ENCODE measurements at places on chromosomes 3 and 15.
A peak's percentile ranks its signal among the peaks of the same experiment; 100 is the strongest.

- no peak overlapping the region for H3K27ac ChIP-seq
- DNase-seq, result no peak
- no peaks in the 10 kb centered on the region for H3K36me3 ChIP-seq
- H3K4me1 ChIP-seq, result no peaks in the 10 kb centered on the region
- no peaks in the 10 kb centered on the region for H3K27me3 ChIP-seq
- no peak overlapping the region for H3K4me3 ChIP-seq
Measured at GRCh38 chr3:159813822-159814531, 174.7 kb upstream of the IL12A start.

DNA sequence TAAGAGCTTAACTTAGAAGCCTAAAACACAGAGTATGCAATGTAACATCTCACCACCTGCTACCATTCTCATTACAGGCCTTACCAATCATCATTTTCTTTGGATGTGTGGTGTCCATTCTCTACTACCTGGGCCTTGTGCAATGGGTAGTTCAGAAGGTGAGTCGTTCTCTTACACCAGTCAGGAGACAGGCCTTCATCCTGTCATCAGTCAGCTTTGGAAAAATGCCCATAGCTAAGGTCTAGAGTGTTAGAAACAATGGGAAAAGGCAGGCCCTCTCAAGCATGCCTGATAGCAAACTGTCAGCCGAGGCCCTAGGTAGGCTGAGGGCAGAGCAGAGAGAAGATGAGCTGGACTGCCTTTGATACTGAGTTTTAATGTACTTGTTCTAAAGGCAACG is 13.5 kb downstream of the SLC28A2 start:
- no peak for DNase-seq
- H3K27me3 ChIP-seq, result no peaks in the 10 kb centered on the region
- H3K27ac ChIP-seq, result no peak overlapping the region
- H3K4me3 ChIP-seq, result no peak overlapping the region
- H3K36me3 ChIP-seq, result no peaks in the 10 kb centered on the region

DNA sequence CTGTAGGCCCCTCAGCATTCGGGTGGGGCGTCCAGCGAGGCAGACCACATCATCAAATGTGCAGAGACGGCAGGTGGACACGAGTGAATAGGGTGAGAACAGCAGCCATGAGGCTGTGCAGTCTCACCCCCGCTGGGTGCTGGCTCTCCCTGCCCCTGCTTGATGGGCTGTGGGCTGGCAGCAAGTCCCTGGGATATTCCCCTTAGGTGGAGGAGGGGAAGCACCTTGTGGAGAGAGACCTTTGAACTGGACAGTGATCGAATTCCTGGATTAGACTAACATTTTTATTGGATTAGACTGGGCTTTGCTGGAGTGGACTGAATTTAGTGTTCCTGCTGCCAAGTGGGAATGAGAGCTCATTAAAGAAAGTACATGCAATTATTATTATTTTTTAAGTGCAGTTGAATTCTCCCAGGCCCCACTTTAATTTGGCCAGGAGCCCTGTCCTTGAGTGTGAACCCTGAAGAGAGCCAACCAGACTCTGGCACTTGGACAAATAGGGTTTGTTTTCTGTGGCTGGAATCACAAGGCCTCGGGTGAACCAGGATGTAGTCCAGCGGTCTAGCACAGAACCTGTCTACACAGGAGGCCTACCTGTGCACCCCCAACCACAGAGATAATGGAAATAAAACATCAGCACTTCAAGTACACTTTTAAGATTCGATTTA is 193.1 kb downstream of the ABHD5 start:
- H3K36me3 ChIP-seq, result no peaks in the 10 kb centered on the region
- H3K4me1 ChIP-seq, result peaks cover 13% of the 10 kb centered on the region
- peak overlapping the region; percentile 37 for H3K27ac ChIP-seq

GRCh38 chr3:195458316-195458717 is 15.5 kb upstream of the ACAP2 start:
- H3K27ac ChIP-seq, result no peak overlapping the region
- no peaks in the 10 kb centered on the region for H3K36me3 ChIP-seq
- no peak for DNase-seq
- H3K27me3 ChIP-seq, result no peaks in the 10 kb centered on the region
- H3K4me1 ChIP-seq, result no peaks in the 10 kb centered on the region

DNA sequence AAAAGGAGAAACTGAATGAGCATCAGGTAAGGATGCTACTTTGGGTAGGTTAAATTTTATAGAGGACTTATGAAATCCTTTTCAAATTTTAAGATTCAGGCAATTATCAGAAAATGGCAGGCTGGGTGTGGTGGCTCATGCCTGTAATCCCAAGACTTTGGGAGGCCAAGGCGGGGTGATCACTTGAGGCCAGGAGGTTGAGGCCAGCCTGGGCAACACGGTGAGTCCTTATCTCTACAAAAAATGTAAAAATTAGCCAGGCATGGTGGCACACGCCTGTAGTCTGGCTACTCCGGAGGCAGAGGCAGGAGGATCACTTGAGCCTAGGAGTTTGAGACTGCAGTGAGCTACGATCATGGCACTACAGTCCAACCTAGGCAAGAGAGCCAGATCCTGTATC is 23.1 kb downstream of the DCUN1D1 start:
- no peak overlapping the region for H3K27ac ChIP-seq
- DNase-seq, result no peak
- H3K4me3 ChIP-seq, result no peak overlapping the region
- no peaks in the 10 kb centered on the region for H3K36me3 ChIP-seq
- H3K4me1 ChIP-seq, result peaks cover 4% of the 10 kb centered on the region

GRCh38 chr15:44327578-44327977 is 39.1 kb downstream of the GOLM2 start:
- H3K27ac ChIP-seq, result no peak overlapping the region
- H3K4me3 ChIP-seq, result no peak overlapping the region
- H3K36me3 ChIP-seq, result no peaks in the 10 kb centered on the region
- H3K4me1 ChIP-seq, result no peaks in the 10 kb centered on the region

DNA sequence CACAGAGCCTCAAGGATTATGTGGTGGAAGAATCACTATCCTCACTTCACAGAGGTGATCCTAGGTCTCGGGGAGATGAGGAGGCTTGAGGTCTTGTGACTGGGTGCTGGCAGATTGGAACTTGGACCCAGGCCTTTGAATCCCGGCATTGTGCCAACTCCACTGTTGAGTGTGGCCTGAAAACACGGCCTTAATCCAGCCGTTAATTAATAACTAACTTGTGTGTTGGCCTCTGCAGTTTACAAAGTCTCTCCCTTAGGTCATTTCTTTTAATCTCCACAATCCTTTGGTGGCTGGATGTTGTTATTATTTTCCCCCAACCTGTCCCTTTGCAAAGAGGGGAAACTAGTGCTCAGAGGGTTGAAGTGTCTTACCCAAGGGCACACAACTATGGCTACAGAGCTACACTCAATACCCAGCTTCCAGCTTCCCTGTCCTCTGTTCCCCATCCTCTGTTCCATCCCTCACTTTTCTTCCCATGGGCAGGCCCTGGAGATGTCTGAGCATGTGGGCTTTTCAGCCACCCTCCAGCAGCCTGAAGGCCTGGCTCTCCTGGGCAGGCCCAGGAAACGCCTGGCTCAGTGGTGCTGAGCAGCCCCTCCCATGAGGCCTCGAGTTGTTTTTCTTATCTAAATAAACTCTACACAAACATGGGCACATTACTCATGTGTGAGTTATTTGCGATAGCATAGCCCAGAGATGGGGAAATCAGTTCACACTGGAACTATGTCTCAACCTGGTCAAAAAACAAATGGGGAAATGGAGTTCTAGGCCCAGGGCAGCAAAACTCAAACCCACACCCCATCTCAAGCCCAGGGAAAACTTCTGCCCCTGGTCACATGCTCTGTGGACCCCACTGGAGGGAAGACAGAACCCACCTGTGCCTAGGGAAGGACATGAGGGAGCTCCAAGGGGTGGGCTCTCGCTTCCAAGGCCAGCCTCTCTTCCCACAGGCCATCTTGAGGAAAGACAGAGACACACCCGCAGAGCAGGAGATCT is 16.8 kb upstream of the SMAD3 start:
- H3K4me1 ChIP-seq, result peaks cover 47% of the 10 kb centered on the region
- H3K36me3 ChIP-seq, result no peaks in the 10 kb centered on the region
- peak overlapping the region; percentile 98 for H3K27ac ChIP-seq
- no peaks in the 10 kb centered on the region for H3K27me3 ChIP-seq

GRCh38 chr3:60737633-60738399 is 513.4 kb downstream of the FHIT start:
- H3K36me3 ChIP-seq, result no peaks in the 10 kb centered on the region
- no peaks in the 10 kb centered on the region for H3K27me3 ChIP-seq
- no peaks in the 10 kb centered on the region for H3K4me1 ChIP-seq
- no peak for DNase-seq
- no peak overlapping the region for H3K4me3 ChIP-seq

DNA sequence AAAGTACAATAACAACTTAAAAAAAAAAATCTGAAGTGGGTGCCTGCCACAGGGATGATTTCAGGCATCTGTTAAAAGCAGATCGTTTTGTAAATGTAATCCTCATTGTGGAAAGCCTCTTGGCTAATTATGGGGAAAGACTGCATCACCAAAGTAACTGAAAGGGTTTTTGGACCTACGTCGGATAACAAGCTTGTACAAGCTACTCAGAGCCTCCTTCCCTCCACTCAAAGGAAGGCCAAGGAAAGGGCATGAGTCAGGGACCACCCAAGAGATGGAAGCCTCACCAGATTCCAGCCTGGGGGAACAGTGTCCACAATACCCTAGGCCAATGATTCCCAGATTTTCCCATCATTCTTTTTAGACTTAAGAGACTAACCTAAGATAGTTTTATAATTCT is 84.3 kb downstream of the ATP1B3 start:
- no peaks in the 10 kb centered on the region for H3K27me3 ChIP-seq
- H3K36me3 ChIP-seq, result no peaks in the 10 kb centered on the region
- DNase-seq, result no peak
- no peak overlapping the region for H3K27ac ChIP-seq
- no peak overlapping the region for H3K4me3 ChIP-seq

GRCh38 chr3:13011573-13012220 is 61.5 kb downstream of the IQSEC1 start:
- H3K36me3 ChIP-seq, result no peaks in the 10 kb centered on the region
- H3K27ac ChIP-seq, result peak overlapping the region; percentile 47
- no peak overlapping the region for H3K4me3 ChIP-seq
- DNase-seq, result no peak
- no peaks in the 10 kb centered on the region for H3K27me3 ChIP-seq

- no peak overlapping the region for H3K4me3 ChIP-seq
- peak; percentile 81 for DNase-seq
- H3K27me3 ChIP-seq, result no peaks in the 10 kb centered on the region
- no peaks in the 10 kb centered on the region for H3K4me1 ChIP-seq
Measured at GRCh38 chr3:129485721-129486663, 42.4 kb upstream of the RHO start.

GRCh38 chr3:4776980-4777581 is 202.2 kb upstream of the BHLHE40 start:
- H3K36me3 ChIP-seq, result no peaks in the 10 kb centered on the region
- no peak overlapping the region for H3K4me3 ChIP-seq
- no peak for DNase-seq
- H3K27ac ChIP-seq, result no peak overlapping the region
- no peaks in the 10 kb centered on the region for H3K4me1 ChIP-seq
- H3K27me3 ChIP-seq, result no peaks in the 10 kb centered on the region

GRCh38 chr15:67080900-67081431 is 15.6 kb downstream of the SMAD3 start:
- H3K36me3 ChIP-seq, result no peaks in the 10 kb centered on the region
- no peak overlapping the region for H3K27ac ChIP-seq
- DNase-seq, result no peak
- no peaks in the 10 kb centered on the region for H3K27me3 ChIP-seq

DNA sequence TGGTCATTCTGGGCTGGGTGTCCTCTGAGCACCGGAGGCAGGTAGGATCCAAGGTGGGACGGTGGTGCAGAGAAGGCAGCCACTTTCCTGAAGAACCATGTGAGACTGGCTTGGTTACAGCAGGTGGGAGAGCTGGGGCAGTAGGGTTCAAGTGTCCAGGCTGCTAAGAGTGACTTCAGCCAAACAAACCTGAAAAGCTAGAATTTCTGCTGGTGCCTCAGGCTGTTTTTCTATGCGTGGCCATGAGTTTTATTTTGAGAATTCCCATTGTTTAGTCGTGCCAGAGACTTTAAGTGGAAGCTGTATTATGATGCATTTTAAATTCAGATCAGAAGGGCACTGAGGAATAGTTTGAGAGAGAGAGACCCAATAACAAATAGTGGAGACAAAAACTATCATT is 20.1 kb downstream of the USP13 start:
- H3K4me3 ChIP-seq, result no peak overlapping the region
- DNase-seq, result no peak
- H3K27me3 ChIP-seq, result no peaks in the 10 kb centered on the region
- no peak overlapping the region for H3K27ac ChIP-seq
- H3K36me3 ChIP-seq, result no peaks in the 10 kb centered on the region

GRCh38 chr3:99767291-99767690 is 50.4 kb upstream of the CMSS1 start:
- no peaks in the 10 kb centered on the region for H3K4me1 ChIP-seq
- DNase-seq, result no peak
- no peak overlapping the region for H3K4me3 ChIP-seq

GRCh38 chr15:59052915-59053407 is 52.0 kb upstream of the CCNB2 start:
- no peak for DNase-seq
- H3K27me3 ChIP-seq, result no peaks in the 10 kb centered on the region
- peaks cover 4% of the 10 kb centered on the region for H3K36me3 ChIP-seq
- H3K27ac ChIP-seq, result no peak overlapping the region
- H3K4me1 ChIP-seq, result peaks cover 7% of the 10 kb centered on the region

- no peak overlapping the region for H3K27ac ChIP-seq
- no peaks in the 10 kb centered on the region for H3K36me3 ChIP-seq
- DNase-seq, result no peak
- H3K27me3 ChIP-seq, result no peaks in the 10 kb centered on the region
- H3K4me3 ChIP-seq, result no peak overlapping the region
Measured at GRCh38 chr3:121740896-121741295, 8.6 kb downstream of the GOLGB1 start.

DNA sequence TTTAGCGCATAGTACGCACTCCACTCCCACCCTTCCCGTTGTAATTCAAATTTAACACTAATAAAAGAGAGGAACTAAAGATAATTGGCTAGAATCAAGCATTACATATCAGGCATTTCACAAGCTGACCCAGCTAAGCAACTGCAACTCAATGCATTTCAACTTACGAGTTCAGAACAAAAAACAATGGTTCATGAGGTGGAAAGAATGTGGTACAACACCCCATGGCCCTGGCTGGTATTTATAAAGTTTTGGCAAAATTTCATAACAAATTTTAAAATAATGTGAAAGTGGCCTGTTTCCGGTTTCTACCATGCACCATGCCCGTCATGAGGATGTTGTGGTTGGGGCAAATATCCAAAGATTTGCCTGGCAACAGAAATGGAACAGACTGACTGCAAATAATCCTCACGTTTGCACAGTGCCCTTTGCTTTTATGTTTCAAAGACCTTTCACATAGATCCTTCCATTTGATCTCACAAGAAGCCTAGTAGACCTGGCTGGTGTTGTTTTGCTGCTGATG is 455.3 kb upstream of the NR2F2 start:
- no peak overlapping the region for H3K27ac ChIP-seq
- DNase-seq, result no peak
- no peaks in the 10 kb centered on the region for H3K36me3 ChIP-seq
- no peaks in the 10 kb centered on the region for H3K27me3 ChIP-seq

All from right lobe of liver (tissue), 6 donors.